ENCODE measurements at places on chromosomes 4 and X.

- no peak for DNase-seq
These were observed 49.9 kb upstream of the CPEB2 start for GRCh38 chr4:14952352-14952751.

- no peak for DNase-seq
These were observed 32.0 kb upstream of the MMAA start for GRCh38 chr4:145587088-145587754.

DNA sequence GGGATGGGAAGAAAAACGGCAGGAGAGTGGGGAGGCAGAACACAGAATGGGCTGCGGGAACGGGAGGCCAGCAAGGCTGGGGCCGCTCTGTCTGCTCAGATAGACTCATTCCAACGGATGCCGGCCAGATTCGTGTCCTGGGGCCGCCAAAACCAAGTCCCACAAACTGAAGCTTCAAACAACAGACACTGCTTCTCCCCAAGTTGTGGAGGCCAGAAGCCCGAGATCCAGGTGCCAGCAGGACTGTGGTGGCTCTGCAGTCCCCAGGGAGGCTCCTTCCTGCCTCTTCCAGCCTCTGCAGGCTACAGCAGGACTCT lies 100.6 kb downstream of the ADRA2C start:
- no peak for DNase-seq

- no peak for DNase-seq
These were observed 969.2 kb upstream of the PRKX start for GRCh38 chrX:4682636-4683035.

- no peak for DNase-seq
These were observed 16.6 kb downstream of the S100G start for GRCh38 chrX:16666541-16666940.

DNA sequence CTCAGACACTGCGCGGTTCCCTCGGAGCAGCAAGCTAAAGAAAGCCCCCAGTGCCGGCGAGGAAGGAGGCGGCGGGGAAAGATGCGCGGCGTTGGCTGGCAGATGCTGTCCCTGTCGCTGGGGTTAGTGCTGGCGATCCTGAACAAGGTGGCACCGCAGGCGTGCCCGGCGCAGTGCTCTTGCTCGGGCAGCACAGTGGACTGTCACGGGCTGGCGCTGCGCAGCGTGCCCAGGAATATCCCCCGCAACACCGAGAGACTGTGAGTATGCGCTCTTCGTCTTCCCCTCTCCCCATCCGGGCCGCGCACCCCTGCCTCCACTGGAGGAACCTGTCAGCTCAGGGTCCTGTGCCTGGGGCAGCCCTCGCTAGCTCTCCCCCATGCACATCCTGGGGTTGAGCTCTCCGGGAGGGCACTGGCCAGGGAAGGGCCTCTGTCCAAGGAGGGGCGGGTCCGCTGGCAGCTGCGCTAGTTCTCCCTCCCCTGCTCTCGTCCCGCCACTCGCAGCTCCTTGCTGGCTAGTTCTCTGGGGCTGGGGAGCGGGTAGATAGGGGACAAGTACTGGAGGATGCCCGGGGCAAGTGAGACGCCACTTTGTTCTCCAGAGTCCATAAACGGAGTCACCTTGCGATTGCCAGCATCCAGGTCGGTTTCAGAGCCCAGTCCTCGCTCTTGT lies 2.2 kb downstream of the SLIT2 start:
- no peak for DNase-seq

- DNase-seq = no peak
These were observed 200.8 kb downstream of the SPATA18 start for GRCh38 chr4:52251864-52252263.

DNA sequence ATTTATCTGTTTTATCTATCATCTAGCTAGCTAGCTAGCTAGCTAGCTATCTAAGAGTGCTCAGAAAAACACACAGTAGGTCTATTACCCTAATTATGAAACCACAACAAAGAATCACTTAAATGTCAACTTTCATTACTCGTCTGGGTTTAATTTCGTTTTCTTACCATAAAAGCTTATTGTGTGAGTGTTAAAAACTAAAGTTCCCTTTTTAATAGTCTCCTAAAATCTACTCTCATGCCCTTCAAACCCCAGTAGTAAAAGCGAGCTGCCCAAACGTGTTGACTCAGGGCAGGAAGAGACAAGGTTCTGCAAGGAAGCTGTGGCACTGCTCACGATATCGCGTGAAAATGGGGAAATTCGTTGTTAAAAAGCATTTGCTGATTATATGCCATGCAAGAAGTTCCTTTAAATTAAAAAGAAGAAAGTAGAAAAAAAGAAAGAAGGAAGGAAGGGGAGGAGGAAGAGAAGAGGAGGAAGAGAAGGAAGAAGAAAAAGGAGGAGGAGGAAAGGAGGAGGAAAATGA lies 595 bp downstream of the MBNL3 start:
- no peak for DNase-seq

DNA sequence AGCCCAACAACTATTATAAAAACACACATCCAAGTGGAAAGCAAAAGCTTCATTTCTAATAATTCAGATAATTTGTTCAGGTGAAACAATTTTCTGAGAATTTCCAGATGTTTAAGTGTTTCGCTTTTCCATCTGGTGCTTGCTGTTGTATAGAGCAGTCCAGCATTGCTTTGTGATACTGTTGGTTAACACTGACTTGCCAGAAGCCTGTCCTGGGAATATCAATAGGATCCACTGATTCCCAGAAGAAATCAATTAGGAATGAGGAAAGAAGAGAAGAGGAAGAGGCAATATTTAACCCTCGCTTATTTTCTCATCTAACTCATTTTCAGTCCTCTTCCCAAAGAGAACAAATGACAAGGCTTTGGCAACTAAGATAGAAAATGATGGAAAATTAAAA lies 94.9 kb upstream of the DDIT4L start:
- DNase-seq = no peak

GRCh38 chr4:151674804-151675391 lies 85.9 kb downstream of the GATB start:
- DNase-seq = no peak

DNA sequence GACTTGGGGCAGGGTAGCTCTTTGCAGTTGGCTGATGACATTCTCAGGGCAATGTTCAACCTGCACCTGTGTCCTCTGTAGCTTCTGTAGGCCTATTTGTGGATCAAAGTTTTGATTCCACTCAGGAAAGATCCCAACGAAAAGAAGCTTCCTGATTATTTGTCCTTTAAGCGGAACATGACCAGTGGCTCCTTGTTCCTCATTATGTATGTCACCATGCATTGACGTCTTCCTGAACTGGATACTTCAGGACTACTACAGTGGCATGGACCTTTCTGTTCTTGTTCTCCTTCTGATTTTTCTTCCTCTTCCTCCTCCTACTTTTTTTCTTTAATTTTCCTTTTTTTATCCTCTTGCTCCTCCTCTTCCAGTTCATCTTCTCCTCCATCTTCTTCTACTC lies 62.4 kb downstream of the NBDY start:
- DNase-seq = no peak

- DNase-seq = no peak
These were observed 12.5 kb upstream of the SPATA4 start for GRCh38 chr4:176207839-176208238.

GRCh38 chrX:45795546-45795945 lies 594.9 kb upstream of the DIPK2B start:
- no peak for DNase-seq

- DNase-seq = no peak
These were observed 137.5 kb downstream of the PALLD start for GRCh38 chr4:168634276-168634802.

DNA sequence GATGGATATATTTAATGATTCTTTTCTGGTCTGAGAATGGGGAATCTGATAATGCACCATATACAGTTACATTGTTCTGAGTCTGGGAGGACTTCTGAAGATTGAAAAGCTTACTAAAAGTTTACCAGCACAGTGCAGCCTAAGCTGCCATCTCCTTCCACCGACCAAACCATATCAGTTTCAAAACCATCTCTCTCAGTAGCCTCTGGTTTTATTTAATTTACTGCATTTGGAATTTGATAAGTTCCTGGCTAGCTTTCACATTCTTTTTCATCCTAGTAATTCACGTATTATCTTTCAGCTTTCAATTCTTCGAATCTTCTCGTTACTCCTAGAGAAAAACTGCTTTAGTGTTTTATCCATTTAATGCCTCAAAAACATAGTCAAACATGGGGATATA lies 181.4 kb upstream of the HCCS start:
- DNase-seq = no peak

DNA sequence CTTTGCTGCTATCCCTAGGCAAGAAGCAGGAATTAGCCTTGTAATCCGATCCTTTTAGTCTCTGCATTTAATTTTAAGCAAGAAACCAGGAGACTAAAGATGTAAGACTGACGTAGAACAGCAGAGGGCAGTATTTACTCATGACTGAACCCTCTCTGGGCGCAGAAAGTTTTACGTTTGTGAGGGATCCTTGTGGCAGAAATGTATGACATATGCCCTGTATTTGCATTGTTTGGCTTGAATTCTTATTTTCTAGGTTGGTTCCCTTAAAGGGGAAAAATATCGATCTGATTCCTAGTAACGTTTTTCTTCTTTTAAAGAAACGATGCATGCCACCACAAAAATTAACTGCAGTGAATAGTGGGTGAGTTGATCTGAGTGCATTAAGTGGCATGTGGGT lies 1.3 kb upstream of the FAT4 start:
- DNase-seq = no peak

DNA sequence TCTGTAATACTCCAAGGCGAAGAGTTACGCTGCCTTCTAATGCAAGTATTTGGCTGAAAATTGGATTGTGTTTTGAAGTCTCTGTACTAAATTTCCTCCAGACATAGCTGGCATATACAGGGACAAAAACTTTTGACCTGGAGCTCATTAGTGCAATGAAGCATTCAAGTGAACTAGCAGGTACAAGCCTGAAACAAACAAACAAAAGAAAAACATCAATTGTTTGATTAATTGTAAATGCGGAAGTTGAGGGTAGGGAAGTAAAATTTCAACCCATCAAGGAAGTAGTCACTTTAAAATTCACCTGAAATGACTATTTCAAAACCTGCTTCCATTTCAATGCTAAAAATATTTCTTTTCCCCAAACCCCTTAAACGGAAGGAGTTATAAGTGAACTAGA lies 516.3 kb upstream of the ATOH1 start:
- no peak for DNase-seq

DNA sequence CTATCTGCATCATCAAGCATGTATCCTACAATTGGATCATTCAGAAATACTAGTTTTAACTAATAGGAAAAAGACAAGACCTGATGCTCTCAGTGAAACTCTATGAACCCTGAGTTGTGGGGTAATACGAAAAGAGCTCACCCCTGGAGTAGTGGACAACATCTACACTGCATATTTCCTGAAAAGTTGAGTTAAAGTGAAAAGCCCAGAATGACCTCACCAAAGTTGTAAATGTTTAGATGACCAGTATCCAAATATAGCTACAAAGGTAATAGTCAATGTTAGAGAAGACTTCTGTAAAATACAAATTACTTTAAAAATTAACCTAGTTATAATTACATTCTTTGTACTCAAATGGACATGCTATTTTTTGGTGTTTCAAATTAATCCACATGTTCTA lies 52.8 kb upstream of the SRPX start:
- DNase-seq = no peak

DNA sequence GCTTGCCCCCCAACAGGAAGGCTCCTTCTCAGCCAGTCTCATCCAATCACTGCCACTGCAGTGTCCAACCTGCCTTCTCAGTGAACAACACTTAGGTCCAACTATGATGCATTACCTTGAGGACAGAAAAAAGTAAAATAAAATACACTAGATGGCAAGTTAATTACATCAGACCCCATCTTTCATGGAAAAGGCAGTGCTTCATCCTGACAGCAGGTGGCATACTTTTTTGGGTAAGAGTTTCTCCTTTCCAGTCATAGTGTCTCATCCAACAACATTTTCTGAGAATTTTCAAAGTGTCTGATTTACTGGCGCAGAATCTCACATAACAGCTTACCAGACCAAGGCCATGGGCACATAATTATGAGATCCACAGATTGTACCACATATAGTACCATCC lies 1742.8 kb downstream of the PCDH7 start:
- DNase-seq = no peak

DNA sequence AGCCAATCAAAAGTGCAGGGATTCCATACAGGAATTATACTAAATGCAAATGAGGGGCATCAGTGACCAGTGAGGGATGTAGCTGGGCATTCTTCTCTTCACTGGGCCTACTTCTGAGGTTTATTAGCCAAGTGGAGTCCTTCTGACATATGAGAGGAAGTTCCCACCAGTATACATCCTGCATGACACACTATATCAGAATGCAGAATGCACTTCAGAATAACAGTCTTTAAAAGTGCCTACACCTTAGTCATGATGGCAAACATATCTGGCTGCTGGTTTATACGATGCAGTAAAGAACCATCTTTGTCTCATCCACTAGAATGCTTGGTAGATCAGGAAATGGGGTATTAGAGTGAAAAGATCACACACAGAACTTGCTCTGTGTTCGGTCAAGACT lies 180.3 kb upstream of the PPARGC1A start:
- DNase-seq = no peak

DNA sequence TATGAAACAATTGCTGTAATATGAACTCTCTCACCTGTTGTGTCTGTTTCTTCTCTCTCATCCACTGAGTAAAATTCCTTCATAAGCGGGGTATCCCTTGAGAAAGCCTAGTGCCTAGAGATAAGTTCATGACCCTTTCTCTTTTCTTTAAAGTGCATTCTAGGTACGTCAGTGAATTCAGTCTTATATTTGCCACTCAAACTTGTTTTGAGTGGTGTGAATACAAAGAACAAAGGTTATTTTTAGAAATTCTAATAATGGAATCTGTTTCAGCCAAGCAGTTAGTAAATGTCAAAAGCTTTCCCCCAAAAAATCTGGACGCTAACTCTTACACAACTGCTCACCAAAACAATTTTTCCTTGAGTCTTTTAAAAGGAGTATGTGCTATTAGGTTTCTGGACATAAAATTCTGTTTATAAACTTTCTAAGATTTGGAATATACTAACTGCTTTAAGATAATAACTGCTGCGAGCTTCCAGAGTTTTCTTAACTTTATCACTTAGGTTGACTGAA lies 112.0 kb downstream of the VEGFC start:
- no peak for DNase-seq

- DNase-seq = no peak
These were observed 165.3 kb upstream of the GPC4 start for GRCh38 chrX:133580625-133581024.

DNA sequence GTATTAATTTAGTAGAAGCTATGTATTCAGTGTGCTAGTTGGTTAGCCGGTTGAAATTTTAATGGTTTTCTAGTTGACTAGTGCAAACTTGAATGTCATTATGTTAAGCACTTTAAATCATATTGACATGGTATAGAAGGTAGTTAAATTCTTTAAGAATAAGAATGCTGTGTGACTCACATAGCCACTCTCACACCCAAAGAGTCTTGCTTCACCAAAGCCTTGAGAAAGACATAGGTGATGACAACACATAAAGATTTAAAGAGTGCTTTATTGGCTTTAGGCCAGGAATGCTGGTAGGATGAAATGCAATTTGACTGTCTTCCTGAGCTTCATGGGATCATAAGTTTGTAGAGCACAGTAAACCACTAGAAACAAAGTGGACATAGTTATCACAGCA lies 85.3 kb downstream of the DCAF8L2 start:
- DNase-seq = no peak

Data from activated T-cell treated with anti-CD3 and anti-CD28 coated beads for 24 hours (primary cell).